ENCODE measurements at places on chromosomes 16 and 17.

DNA sequence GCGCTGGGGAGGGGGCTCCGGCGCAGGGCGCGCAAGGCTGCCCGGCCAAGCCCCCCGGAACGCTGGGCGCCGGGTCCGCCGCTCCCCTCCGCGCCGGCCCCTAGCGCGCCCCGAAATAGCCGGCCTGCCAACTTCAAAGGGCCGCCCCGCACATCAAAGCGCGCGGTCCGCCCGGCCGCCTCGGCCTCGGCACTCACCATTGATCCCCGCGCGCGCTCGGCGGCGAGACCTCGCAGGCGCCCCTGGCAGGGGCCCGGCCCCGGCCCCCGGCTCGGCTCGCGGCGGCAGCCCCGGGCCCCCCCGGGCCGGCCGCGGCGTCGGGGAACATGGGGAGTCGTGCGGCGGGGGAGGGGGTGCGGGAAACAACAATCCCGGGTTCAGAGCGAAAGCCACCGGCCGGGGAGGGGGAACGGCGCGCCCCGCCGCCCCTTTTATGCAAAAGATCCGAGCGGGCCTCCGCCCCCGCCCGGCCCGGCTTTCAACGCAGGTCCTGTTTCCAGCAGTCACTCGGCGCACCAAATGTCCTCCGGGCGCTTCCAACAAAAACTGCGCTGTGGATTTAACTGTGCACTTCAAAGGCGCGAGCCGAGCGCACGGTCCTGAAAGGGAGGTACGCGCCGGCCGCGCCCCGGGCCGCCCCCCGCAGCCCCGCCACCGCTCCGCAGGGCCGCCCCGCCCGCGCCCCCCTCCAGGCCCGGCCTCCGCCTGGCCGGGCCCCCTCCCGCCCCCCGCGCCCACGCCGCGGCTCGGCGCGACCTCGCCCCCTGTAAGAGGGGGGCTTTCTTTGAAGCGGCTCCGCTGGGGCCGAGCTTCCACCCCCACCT lies 608 bp downstream of the AXIN2 start:
- DNase-seq: peak; percentile 92

GRCh38 chr17:81717766-81718089 lies 5.6 kb downstream of the SLC25A10 start:
- DNase-seq: no peak

DNA sequence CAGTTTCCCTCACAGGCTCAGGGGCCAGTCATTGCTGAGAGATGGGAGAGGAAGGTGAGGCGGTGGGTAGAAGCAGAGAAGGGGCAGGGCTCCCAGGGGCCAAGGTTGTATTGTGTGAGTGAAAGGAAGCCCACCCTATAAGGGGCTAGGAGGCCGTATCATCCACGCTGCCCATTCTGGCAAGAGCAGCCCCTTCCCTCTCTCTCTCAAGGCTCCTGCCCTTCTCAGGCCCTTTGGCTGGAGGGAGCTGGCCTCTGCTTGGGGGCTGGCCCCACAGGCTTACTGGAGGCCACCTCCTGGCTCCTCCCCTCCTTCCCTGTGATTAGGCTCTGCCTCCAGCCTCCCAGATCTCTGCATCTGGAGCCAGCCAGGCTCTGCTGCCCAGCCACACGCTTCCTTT lies 7.6 kb downstream of the TBKBP1 start:
- no peak for DNase-seq

DNA sequence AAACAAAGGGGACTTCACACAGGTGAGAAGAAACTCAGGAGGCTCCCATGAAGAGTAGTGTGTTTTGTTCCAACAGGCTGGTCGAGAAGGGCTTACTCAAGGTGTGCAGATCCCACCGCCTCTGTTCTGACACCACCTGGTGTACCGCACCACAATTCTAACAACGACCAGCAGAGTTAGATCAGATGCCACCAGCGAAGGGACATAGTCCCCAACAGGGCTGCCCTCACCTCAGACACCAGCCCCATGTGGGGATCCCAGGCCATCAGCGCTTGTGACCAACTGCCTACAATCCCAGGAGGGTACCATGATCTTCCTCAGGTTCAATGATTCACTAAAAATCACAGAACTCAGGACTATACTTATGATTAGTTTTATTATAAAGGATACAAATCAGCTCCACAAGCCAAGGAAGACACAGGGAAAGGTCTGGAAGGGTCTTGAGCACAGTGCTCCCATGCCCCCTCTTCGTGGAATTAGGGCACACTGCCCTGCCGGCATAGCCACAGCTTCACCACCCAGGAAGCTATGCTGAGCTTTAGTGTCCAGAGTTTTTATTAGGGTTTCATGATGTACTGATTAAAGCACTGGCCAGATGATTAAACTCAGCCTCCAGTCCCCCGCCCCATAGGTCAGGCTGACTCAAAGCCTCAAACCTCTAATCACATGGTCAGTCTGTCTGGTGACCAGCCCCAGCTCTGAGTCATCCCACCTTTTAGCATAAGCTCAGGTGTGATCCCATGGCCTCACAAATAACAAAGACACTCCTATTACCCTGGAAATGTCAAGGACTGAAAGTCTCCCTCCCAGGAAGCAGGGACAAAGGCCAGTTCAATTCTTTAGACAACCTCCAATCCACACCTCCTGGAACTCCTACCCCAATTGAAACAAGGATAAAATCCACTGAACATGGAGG lies 26.0 kb downstream of the TRIM25 start:
- DNase-seq: no peak
